ENCODE measurements at places on chromosomes 5 and 9. TPM values are rescaled to one million over a fixed set of nuclear protein-coding genes. Genes with fewer than 3 reads are reported as not detected.

DNA sequence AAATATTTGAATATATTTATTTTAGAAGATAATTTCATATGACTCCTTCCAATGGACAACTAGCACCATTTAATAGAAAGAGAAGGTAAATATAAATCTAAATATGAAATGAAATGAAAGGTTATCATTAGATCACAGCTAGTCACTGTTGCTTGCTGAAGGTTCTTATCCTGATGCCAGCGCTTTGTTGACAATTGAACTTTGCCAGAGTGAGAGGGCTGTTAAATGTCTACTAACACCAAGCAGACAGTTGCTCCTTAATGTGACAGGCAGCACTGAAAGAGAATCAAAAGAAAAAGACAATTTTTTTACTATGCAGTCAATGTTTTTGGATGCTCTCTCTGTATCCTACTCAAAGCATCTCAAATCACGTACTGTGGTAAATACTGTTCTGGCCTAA is 152.6 kb upstream of the SEMA6A start:
- no peak overlapping the region for H3K27ac ChIP-seq
- no peaks in the 10 kb centered on the region for H3K4me1 ChIP-seq
- no peaks in the 10 kb centered on the region for H3K36me3 ChIP-seq
- no peak overlapping the region for H3K4me3 ChIP-seq
- no peak for DNase-seq

- no peaks in the 10 kb centered on the region for H3K36me3 ChIP-seq
- no peak for DNase-seq
- no peaks in the 10 kb centered on the region for H3K27me3 ChIP-seq
- no peak overlapping the region for H3K4me3 ChIP-seq
Observed at GRCh38 chr5:154761046-154761736, 6.0 kb downstream of the LARP1 start.

GRCh38 chr9:114791312-114791711 is 14.5 kb downstream of the TNFSF15 start:
- no peak overlapping the region for H3K4me3 ChIP-seq
- H3K27me3 ChIP-seq = no peaks in the 10 kb centered on the region
- DNase-seq = no peak
- no peaks in the 10 kb centered on the region for H3K36me3 ChIP-seq

GRCh38 chr9:98429613-98430012 is 174.2 kb upstream of the TBC1D2 start:
- H3K4me3 ChIP-seq = no peak overlapping the region
- no peaks in the 10 kb centered on the region for H3K4me1 ChIP-seq
- H3K36me3 ChIP-seq = no peaks in the 10 kb centered on the region
- H3K27me3 ChIP-seq = no peaks in the 10 kb centered on the region
- H3K27ac ChIP-seq = no peak overlapping the region

- no peaks in the 10 kb centered on the region for H3K36me3 ChIP-seq
- H3K4me1 ChIP-seq = peaks cover 11% of the 10 kb centered on the region
- H3K27ac ChIP-seq = no peak overlapping the region
- H3K27me3 ChIP-seq = no peaks in the 10 kb centered on the region
- H3K4me3 ChIP-seq = no peak overlapping the region
Observed at GRCh38 chr5:76371960-76372322, 31.1 kb upstream of the IQGAP2 start.

DNA sequence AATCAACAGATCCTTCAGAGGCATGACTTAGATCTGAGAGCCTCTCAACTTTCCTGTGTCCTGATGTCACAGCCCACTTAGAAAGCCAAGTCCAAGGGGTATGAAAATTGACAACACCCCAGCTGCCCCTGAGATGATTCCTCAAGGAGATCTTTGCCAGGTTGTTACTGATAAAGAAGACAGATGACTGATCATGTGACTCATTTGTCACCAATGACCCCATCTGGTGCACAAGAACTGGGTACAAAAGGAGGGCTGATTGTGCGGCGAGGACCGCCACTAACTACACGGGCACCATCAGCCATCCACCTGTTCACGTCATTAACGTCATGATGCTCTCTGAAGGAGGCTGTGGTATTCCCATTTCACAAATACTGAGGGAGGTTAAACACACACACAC is 583.2 kb upstream of the KLF4 start:
- peak; percentile 79 for DNase-seq
- no peak overlapping the region for H3K27ac ChIP-seq
- H3K27me3 ChIP-seq = no peaks in the 10 kb centered on the region
- H3K4me3 ChIP-seq = no peak overlapping the region
- H3K36me3 ChIP-seq = no peaks in the 10 kb centered on the region

DNA sequence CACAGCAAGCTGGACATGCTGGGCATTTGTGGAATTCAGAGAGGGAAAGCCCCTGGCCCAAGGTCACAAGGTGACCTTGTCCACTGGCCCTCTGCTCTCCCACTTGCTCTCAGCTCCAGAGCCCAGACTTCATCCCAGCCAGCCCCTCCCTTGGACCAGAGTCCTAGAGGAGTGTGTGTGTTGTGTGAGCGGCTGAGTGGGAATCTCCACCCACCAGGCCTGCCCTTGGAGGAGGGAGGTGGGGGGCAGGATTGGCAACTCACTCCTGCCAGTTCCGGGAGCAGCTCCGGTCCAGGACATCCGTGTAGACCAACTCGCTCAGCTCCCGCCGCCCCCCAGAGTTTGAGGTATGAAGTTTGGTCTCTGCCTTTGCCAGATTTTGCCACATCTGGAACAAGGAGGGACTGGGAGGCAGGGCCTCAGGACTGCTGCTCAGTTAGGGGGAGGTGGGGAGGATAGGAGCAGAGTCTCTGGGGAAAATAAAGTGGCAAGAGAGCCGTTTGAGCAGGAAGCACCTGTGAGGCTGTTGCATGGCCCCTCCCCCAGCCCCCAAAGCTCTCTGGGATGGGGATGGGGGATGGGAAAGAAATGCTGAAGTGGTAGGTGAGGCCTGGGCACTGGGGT is 1.4 kb downstream of the MZB1 start:
- H3K4me3 ChIP-seq = no peak overlapping the region
- H3K27me3 ChIP-seq = no peaks in the 10 kb centered on the region
- no peaks in the 10 kb centered on the region for H3K36me3 ChIP-seq
- no peak for DNase-seq
- peaks cover 53% of the 10 kb centered on the region for H3K4me1 ChIP-seq

- H3K27ac ChIP-seq = peak overlapping the region; percentile 72
- no peak overlapping the region for H3K4me3 ChIP-seq
- H3K27me3 ChIP-seq = no peaks in the 10 kb centered on the region
- peaks cover 21% of the 10 kb centered on the region for H3K4me1 ChIP-seq
- H3K36me3 ChIP-seq = no peaks in the 10 kb centered on the region
Observed at GRCh38 chr9:94782355-94783101, 56.0 kb downstream of the AOPEP start.

DNA sequence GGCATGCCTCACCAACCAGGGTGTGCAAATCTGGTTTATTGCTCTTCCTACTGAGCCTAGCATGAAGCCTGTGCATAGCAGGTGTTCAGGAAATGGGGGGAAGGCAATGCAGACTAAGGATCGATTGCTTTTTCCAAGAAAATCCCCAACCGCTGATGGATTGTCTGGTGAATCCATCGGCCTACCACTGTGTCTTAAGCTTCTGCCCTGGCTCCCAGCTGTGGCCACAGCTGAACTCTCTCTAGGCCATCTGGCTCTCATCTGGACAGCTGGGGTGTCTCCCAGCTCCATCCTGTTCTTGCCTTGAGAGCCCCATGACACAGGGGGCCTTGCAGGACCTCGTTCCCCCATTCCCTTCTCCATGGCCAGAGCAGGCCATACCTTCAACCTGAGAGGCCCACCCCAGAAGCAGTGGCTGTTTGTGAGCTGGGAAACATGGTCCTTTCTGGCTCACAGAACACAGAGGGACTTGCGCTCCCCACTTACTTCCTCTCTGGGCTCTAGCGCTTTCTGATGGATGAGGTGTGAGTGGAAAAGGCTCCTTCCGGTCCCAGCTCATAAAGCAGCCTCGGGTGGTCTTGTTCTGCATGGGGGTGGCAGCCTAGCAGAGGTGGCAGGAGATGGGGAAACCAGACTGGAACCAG is 41.8 kb downstream of the COL27A1 start:
- no peaks in the 10 kb centered on the region for H3K4me1 ChIP-seq
- H3K4me3 ChIP-seq = no peak overlapping the region
- no peaks in the 10 kb centered on the region for H3K27me3 ChIP-seq
- peaks cover 12% of the 10 kb centered on the region for H3K36me3 ChIP-seq
- no peak for DNase-seq

DNA sequence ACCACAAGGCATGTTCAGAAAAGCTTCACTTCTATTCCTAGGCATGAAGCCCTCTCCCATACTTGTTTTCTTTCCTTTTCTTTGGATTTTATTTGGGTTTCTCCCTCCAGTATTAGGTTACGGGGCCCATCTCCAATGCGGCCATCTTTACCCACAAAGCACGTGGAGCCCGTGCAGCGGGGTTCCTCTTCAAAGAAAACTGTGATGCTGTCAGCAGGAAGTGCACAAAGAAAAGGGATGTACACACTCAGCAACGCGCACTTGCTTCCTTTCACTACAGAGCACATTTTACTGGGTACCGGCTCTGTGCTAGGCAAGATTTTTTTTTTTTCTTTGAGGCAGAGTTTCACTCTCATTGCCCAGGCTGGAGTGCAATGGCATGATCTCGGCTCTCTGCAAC is 106.6 kb downstream of the COL23A1 start:
- H3K4me3 ChIP-seq = no peak overlapping the region
- H3K27me3 ChIP-seq = no peaks in the 10 kb centered on the region
- H3K36me3 ChIP-seq = no peaks in the 10 kb centered on the region
- no peak overlapping the region for H3K27ac ChIP-seq
- no peak for DNase-seq

GDNF gene
- 0.98 TPM for total RNA-seq

FGF1 gene
- total RNA-seq = 2.0 TPM

WWC1 gene
- total RNA-seq = 18.7 TPM
